Astrocyte of the spinal cord (primary cell): ENCODE measurements at places on chromosomes 4 and X.

- DNase-seq, result no peak
Measured at GRCh38 chr4:182421753-182422152, 178.6 kb downstream of the TENM3 start.

GRCh38 chr4:169761846-169762245, 4.1 kb upstream of the HPF1 start:
- DNase-seq, result no peak

GRCh38 chr4:163536091-163536490, 41.6 kb downstream of the TMA16 start:
- DNase-seq, result peak; percentile 36

- DNase-seq, result no peak
Measured at GRCh38 chr4:11824566-11824965, 395.9 kb upstream of the HS3ST1 start.

DNA sequence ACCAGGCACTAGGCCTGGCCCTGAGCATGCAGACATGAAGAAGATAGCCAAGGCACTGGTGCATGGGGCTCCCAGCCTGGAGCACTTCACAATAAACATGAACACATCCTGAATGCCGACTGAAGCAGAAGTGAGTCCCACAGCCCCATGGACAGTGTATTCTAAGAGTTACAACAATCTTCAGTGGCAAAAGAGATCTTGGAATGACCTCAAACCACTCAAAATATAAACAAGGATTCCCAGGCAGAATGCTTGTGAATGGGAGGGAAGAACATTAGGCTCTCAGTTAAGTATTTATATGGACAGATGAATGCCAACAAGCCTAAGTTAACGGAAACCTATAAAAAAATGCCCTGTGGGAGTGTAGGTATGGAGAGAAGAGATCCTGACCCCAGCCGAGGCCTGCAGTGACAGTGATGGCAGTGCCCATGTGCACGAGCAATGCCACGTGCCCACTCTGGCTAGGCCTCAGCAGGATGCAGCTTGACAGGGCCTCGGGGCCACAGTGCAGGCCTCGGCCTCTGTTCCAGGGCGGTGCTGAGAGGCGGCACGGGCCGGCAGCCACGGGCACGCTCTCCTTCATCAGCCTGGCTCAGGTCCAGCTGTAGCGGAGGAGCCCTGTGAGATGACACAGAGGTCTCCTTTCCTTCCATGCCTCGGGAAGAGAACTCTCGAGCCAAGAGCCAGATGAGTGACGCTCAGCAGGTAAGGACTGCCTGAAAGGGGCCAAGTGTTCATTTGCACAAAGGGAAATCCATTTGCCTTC, 49.2 kb downstream of the IRF2 start:
- DNase-seq, result no peak

GRCh38 chr4:33802578-33802977, 2441.7 kb downstream of the ARAP2 start:
- no peak for DNase-seq

DNA sequence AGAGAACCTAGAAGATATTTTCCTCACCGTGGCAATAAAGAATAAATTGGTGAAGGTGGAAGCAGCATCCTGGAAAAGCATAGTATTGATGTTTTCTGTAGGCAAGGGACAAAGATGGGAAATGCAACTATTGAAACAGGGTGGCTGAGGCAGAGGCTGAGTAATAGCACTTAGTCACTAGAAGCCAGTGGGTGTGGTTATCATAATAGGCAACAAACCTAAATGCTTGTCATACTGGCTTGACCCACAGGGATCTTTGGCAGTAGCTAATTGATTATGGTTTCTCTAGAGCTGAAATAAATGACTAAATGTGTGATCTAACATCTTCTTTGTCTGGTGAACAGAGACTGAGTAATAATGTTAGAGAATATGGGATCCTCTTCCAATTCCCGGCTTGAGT, 353.6 kb upstream of the RPS6KA3 start:
- DNase-seq, result peak; percentile 35
